Stimulated activated CD4-positive, alpha-beta T cell treated with anti-CD3 and anti-CD28 coated beads, TNF-alpha, amount 100 ng/mL, for 48 hours (primary cell): ENCODE measurements at places on chromosomes 2 and 18.

DNA sequence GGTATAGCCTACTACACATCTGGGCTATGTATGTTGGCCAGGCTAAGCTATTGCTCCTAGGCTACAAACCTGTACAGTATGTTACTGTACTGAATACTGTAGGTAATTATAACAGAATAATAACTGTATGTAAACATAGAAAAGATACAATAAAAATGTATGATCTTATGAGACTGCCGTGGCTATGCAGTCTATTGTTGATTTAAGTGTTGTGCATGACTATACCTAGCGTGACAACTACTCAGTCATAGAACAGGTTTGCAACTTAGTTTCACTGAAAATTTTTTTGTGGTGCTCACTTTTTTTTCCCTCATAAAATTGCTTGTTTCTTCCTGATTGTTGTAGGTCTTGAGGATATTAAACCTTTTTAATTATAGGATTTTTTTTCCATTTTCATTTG, 25.9 kb downstream of the KCMF1 start:
- no peak for DNase-seq

- no peak for DNase-seq
Observed at GRCh38 chr18:63980896-63981460, 11.1 kb downstream of the SERPINB8 start.

DNA sequence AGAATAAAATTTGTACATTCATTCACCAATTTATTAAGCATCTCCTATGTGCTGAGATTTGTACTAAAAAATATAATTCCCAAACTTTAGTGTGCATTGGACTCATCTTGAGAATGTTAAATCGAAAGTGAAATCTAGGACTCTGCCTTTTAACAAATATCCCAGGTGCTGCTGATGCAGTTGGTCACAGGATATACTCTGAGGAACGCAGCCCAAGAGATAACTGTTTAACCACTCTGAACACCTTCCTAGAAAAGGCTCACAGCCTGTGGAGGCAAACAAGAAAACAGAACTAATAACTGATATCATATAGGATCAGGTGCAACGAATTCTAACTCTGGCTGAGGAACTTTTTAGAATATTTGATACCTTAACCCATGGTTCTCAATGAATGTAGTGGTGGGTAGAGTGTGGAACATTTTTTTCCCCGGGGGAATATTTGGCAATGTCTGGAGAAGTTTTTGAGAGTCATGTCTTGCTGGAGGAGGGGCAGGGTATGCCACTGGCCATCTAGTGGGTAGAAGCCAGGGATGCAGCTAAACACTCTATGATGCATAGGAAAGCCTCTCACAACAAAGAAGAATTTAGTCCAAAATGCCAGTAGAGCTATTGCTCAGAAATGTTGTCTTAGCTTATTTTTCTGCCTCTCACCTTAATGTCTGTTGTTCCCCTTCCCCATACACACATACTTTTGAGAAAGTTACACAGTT, 96.5 kb downstream of the EHBP1 start:
- DNase-seq, result no peak

GRCh38 chr2:152056418-152056817, 42.4 kb downstream of the CACNB4 start:
- DNase-seq, result no peak

DNA sequence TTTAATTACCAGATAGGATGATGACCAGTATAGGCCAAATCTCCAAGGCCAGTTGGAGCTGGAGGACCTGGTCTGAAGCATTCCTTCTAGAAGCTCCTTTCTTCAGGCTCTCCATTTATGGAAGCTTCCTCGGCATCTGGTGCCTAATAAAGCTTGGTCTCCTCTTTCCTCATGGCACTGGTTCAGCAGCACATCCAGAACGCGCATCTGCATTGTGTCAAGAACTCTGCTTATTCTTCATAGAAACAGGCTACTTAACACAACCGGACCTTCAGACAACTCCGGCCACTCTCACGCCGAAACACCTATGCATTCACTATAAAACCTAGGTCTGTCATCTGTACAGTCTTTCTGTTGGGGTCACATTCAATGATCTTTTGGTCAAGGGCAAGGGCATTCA, 99.8 kb downstream of the COL6A3 start:
- no peak for DNase-seq

DNA sequence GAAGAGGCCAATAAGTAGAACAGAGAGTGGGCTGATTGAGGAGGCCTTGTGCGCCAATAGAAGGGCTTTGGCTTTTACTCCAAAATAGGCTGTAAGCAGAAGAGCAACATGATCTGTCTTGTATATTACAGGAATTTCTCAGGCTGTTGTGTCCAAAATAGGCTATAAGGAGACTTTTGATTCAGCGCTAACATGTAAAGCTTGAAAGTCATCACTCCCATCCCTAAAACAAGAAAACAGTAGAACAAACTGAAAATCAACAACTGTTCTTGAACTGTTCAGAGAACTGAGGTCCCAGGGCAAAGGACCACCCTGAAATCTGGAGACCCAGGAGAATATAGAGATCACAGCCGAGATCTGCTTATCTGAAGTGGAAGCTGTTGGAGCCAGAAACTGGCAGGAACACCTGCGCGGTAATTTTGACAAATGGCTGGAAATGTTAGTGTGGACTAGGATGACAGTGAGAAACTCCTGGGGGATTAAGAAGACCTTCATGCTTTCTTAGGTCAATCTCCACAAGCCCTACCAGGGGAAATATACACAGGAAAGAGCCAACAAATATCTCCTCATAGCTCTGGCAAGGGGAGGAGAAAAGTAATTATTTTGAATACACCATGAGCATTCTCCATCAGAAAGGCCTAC, 258.6 kb downstream of the RBM43 start:
- no peak for DNase-seq

DNA sequence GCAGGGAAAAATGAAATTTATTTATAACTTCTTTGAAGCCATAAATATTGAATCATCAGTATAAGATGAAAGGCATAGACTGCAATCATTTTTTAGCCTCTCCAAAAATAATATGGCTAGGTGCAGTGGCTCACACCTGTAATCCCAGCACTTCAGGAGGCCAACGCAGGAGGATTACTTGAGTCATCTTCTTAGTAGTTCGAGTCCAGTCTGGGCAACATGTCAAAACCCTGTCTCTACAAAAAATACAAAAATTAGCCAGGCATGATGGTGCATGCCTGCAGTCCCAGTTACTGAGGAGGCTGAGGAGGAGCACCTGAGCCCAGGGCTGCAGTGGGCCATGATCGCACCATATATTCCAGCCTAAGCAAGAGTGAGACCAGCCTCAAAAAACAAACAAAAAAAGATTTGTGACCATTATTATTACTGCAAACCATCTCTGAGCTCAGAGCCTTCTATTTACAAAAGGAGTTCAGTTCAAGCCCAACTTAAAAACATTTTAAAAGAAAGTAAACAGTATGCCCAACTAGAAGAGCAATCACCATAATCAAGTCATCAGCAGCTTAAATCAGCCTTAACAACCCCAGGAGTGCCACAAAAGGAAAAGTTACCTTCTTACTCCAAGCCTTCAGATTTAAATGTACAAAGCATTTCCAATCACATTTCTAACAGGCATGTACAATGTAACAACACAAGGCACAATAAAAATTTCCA, 37.5 kb downstream of the KCNG3 start:
- DNase-seq, result no peak

GRCh38 chr2:6975988-6976387, 58.8 kb downstream of the RNF144A start:
- DNase-seq, result no peak

DNA sequence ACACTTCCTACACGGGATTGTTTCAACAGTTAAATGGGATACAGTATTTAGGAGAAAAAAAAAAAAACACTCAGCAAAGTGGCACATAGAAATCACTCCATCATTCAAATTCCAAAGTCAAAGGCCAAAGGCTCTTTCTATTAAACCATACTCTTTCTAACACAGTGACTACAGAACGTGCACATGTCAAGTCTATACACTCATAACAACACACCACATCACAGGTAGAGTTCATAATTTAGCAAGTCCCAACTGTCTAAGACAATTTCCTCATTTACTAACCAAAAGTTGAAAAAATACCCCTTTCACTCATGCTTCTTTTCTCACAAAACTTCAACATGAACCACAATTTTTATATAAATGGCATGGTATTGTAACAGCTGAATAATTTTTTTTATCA, 70.8 kb downstream of the MBOAT2 start:
- DNase-seq, result no peak

- no peak for DNase-seq
Observed at GRCh38 chr2:36482576-36483214, 115.3 kb downstream of the FEZ2 start.

DNA sequence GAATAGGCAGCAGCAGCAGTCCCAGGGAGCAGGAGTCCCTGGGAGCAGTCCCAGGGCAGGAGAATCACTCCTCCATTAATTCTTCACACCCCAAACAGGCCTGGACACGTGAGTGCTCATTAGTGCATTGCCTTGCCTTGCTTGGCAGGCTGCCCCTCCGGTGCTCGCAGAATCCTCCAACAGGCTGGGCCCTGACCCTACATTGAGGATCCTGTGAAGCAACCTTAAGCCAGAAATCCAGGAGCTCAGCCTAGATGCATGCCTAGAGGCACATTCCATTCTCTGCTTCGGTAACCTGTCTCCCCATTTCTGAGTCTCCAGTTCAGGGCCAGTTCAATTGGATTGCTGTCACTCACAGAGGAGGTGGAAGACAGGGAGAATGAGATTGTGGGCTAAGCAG, 97.4 kb upstream of the LRATD1 start:
- DNase-seq, result no peak

DNA sequence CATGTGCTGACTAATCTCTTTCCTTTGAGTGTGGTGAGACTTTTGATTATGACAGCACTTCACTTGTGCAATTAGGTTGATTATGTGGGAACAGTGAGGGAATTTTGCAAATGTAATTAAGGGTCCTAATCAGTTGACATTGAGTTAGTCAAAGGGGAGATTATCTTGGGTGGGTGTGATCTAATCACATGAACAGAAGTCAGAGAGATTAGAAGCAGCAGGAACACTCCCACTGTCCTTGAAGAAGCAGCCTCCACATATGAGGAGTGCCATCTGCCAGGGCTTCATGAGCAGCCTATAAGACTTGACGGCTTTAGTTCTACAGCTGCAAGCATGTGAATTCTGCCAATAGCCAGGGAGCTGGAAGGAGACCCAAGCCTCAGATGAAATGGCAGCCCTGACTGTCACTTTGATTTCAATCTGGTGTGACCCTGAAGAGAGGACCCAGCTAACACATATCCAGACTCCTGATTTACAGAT, 89.4 kb upstream of the APCDD1 start:
- DNase-seq, result no peak

DNA sequence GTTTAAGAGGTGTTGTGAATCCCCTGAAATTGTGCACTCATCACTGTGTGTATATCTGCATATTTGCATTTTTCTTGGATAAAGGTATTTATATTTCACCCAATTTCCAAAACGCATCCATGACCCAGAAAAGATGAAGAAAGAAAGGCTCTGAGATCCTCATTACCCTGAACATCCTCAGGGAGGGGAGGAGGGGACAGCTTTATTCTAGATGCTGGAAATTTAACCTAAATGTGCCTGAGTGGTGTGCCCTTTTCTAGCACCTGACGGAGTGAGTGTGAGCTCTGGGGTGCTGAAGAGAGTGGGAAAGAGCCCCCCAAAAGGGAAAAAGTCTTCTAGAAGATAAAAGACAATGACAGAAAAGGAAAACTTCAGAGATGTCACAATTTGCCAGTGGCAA, 20.8 kb downstream of the CNTNAP5 start:
- DNase-seq, result no peak

DNA sequence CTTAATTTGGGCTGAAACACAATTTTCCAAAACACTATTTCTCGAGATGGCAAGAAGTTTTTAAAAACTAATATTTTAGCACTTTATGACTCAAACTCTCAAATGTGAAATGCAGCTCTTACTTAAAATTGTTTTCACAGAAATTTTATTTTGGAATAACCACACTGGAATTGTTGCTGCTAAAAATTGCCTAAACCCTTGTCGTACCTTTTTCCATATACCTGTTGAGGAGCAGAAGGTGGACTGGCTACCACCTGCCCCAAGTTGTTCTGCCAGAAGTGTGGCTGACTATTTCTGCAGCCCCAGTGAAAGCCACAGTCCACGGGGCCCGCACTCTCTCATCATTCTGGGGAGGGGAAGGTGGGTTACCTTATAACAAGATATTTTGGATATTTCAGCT, 23.4 kb downstream of the TNFRSF11A start:
- DNase-seq, result no peak

DNA sequence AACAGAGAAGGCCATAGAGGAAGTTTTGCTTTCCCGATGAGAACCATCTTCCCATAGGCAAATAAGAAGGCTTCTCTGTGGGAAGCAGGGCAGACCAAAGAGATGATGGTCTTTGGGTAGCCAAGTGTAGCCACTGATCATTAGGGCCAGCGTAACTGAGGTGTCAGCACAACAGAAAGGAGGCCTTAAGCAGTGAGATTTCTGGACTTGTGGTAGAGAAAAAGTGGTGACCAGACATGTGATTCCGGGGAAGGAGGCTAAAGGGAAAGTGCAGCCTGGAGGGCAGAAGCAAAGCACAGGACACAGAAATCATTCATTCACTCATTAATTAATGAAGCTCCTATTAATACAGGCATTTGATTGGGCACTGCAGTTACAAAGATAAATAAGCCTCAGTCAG, 15.4 kb downstream of the EVA1A start:
- no peak for DNase-seq

DNA sequence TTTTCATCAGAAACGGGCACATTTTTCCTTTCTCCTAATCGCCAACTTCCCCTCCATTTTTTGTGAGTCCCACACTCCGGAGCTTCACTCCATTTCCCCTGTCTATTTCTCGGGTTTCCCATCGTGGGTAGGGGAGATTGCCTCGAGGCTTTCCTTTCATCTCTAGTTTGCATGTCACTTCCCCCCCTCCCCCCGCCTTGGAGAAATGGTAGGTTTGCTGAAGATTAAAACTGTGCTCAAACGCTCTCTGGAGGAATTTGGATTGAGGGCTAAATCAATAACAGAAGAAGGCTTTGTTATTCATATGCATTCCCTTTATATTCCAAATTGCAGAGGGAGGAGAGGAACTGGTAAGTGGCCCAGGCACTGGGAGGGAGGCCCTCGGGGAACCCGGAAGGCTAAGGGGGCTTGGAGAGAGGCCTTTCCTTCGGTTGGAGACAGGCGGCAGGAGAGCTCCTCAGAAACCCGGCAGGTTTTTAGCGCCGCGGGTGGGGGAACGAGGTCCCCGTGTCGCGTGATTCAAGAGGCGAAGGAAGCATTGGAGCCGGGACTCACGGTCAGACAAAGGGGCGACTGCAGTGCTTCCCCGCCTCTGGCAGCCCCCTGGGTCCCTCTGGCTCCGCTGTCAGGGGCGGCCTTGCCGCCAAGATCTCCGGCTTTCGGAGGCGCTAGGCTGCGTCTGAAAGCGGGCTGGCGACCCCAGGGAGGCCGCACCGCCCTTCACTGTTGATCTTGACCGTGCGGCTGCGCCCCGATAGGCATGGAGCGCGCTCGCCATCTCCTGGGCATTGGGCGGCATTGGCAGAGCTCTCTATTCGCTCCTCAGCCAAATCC, 2.4 kb upstream of the HOXD12 start:
- DNase-seq, result no peak

GRCh38 chr18:77811503-77811902, 561.9 kb downstream of the GALR1 start:
- no peak for DNase-seq
